Hepatocyte (in vitro differentiated cells): ENCODE measurements at places on chromosomes 2 and 18. TPM values are rescaled to one million over a fixed set of nuclear protein-coding genes. Genes with fewer than 3 reads are reported as not detected.

The COL5A2 gene
- 131 and 137 TPM in 2 replicates for polyA plus RNA-seq

The DSC2 gene
- polyA plus RNA-seq = 24.3 and 28.7 TPM in 2 replicates

The DUSP28 gene
- polyA plus RNA-seq = 6.3 and 6.8 TPM in 2 replicates

The MLPH gene
- polyA plus RNA-seq = 5.6 and 6.7 TPM in 2 replicates

The BCL11A gene
- polyA plus RNA-seq = 18.4 and 22.6 TPM in 2 replicates

The OSBPL6 gene
- 2.5 and 2.6 TPM in 2 replicates for polyA plus RNA-seq

The NAB1 gene
- polyA plus RNA-seq = 9.9 and 10.1 TPM in 2 replicates

DNA sequence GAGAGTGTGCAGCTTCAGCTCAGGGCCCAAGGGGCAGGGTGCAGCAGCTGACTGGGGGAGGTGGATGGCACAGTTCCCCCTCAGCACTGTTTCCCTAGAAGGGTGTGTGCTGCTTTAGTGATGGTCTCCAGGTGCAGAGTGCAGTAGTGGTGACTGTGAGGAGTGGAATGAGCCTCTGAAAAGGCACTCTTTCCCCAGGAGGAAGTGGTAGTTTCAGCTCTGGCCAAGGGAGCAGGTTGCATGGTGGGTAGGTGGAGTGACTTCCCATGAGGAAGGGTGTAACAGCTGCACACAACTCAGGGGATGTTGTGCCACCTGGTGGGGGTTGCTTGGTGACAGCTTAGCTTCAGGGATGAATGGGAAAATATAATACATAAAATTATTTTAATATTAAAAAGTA, 251.5 kb upstream of the NXPH2 start:
- peak; percentile 11 for DNase-seq
- H3K27ac ChIP-seq = no peak overlapping the region
- no peak overlapping the region for H3K4me3 ChIP-seq
- no peaks in the 10 kb centered on the region for H3K36me3 ChIP-seq
- H3K27me3 ChIP-seq = no peaks in the 10 kb centered on the region
- no peaks in the 10 kb centered on the region for H3K4me1 ChIP-seq

DNA sequence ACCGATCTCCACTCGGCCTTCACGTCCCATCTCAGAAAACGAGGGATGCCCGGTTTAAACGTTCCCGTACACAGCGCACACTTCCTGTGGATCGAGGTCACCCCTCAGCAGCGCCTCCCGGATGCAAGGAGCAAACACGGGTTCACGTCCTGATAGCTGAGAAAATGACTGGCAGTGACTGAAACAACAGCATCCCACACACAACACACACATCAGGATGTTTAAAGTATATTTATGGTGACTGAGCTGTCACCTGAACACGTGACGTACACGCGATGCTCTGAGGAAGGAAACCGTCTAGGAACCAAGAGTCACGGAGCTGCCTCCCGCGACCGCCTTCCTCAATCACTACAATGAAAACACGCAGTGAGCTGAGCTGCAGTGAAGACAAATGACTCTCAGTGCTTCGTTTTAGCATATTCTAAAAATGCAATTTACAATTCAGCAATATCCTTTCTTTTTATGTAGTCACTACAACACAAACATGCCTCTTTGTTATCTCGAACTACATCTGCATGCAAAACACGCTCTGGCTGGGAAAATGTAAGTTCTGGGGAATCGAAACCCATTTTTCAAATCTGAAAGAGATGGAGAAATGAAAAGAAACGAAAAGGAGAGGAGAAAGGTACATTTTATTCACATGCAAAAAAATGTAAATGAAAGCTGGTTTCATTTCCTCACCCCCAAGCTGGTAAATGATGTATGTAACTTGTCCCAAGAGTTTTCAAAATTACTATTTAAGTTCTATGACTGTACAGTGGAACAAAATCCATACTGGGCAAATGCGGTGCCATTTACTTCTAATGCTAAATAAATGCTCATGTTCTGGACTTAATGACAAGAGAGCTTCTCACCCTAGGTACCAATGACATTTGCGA, 19.8 kb downstream of the HDAC4 start:
- H3K27ac ChIP-seq = no peak overlapping the region
- no peak overlapping the region for H3K4me3 ChIP-seq
- no peaks in the 10 kb centered on the region for H3K27me3 ChIP-seq

DNA sequence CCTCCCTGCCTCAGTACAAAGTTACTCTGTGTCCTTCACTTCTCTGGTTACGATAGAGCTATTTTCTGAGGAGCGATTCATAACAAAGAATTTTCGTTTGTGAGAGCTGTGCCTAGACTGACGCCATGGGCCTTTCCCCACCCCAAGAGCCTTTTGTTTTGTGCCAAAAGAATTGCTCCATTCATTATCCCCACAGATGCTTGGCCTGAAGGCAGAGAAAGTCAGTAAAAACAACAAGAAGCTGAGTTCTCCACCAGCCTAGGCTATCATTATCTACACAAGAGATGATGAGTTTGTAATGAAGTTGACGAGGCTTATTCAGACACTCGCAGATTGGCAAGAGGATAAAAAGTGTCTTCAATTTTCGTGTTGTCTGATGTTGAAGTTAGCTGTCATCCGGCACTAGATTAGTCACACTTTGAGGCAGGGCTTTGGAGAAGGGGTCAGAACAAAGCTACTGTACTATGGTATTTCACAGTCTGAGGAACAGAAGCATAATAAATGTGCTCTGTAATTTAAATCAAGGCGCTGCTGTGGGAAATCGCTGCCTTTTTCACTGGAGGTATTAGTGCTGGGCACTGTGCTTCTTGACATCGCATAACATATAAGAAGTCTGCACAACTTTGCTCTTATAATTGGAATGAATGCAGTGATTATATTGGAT, 278.4 kb upstream of the FIGN start:
- H3K36me3 ChIP-seq = no peaks in the 10 kb centered on the region
- no peak overlapping the region for H3K27ac ChIP-seq
- no peak overlapping the region for H3K4me3 ChIP-seq
- H3K4me1 ChIP-seq = no peaks in the 10 kb centered on the region
- no peak for DNase-seq

DNA sequence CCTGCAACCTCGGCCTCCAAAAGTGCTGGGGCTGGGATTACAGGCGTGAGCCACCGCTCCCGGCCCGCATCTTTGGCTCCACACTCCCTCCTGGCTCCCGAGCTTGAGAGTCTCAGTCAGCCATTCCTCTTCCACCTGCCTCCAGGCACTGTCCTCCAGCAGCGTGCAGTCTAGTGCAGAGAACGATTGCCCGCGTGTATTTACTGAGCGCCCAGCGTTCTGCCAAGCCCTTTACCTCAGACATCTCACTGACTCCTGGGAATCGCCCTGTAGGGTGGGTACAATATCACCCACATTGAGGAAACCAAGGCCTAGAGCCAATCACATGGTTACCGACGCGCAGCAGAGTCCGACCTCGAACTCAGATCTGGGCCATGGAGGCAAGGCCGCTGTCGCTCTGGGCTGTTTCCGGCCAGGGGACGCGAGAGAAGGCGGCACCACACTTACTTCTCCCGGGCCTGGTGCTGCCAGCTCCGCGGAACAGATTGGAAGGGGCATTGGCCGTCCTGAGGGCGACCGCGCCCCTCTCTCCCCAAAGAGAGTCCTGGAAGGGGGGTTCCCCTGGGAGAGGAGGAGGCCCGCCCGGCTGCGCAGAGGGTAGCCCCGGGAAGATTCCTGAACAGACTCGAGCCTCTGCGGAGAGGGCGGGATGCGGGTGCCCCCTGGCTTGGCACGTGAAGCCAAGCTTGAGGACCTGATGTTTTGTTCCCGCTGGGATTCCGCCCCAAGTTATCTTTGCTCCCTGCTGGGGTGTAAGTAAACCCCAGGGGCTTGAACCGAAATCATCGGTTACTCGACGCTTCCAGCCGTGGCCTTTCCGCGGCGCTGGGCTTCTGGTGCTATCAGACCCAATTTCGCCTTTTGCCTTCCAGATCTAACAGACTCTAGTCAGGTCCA, 5.2 kb upstream of the DLX2 start:
- peaks cover 68% of the 10 kb centered on the region for H3K27me3 ChIP-seq
- H3K27ac ChIP-seq = no peak overlapping the region
- H3K4me1 ChIP-seq = peaks cover 13% of the 10 kb centered on the region
- DNase-seq = no peak
- H3K36me3 ChIP-seq = no peaks in the 10 kb centered on the region

GRCh38 chr2:162677476-162677875, 161.1 kb downstream of the KCNH7 start:
- no peaks in the 10 kb centered on the region for H3K27me3 ChIP-seq
- no peak for DNase-seq
- H3K27ac ChIP-seq = no peak overlapping the region
- no peak overlapping the region for H3K4me3 ChIP-seq
- H3K36me3 ChIP-seq = no peaks in the 10 kb centered on the region
- H3K4me1 ChIP-seq = no peaks in the 10 kb centered on the region

- no peak for DNase-seq
- H3K27ac ChIP-seq = no peak overlapping the region
- H3K4me3 ChIP-seq = no peak overlapping the region
- H3K36me3 ChIP-seq = no peaks in the 10 kb centered on the region
Measured at GRCh38 chr18:26185267-26185666, 41.0 kb upstream of the TAF4B start.

DNA sequence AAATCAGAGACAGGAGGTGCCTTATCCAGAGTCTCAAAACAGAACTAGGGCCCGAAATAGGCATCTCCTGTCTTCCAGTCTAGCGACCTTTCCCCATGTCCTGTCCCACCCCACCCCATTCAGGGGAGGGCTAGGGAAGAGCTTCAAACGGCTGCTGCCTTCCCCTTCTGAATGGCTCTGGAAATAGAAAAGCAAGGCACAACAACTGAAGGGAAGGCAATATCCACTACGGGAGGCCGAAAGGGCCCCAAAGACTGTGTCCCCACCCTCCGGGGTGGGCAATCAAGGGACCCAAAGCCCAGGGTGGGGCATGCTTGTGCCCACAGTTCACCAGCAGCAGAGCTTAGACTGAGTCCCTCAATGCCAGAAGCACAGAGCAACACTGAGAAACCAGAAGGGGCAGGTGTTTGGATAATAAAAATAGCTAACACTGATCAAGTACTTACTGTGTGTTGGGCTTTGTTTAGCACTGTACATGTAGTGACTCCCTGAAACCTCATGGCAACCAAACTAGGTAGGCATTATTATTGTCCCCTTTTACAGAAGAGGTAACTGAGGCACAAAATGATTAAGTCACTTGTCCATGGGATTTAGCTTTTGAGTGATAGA, 38.5 kb downstream of the CYRIA start:
- no peak overlapping the region for H3K27ac ChIP-seq
- H3K4me1 ChIP-seq = no peaks in the 10 kb centered on the region
- no peak for DNase-seq

DNA sequence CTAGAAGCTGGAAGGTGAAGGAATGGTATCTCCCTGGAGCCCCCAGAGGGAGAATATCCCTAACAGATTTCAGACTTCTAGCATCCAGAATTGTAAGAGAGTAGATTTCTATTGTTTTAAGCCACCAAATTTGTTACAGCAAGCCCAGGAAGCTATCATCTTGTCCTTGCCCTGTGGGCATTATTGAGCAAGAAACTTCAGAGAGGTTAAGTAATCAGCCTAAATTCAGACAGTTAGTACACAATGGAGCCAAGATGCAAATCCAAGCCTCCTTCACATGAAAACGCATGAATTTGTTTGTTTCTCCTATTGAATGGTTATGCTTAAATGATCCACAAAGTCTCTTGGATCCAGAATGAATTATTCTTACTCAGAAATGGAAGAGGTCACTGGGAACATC, 55.2 kb upstream of the TRIB2 start:
- H3K27ac ChIP-seq = no peak overlapping the region
- H3K27me3 ChIP-seq = no peaks in the 10 kb centered on the region
- no peak overlapping the region for H3K4me3 ChIP-seq
- DNase-seq = no peak
- no peaks in the 10 kb centered on the region for H3K4me1 ChIP-seq

- no peak overlapping the region for H3K4me3 ChIP-seq
- H3K27me3 ChIP-seq = no peaks in the 10 kb centered on the region
- no peak for DNase-seq
- H3K27ac ChIP-seq = peak overlapping the region; percentile 79
Measured at GRCh38 chr2:85503851-85504777, 34.9 kb upstream of the MAT2A start.

GRCh38 chr2:46695283-46695682, 215.9 kb downstream of the TMEM247 start:
- peaks cover 7% of the 10 kb centered on the region for H3K4me1 ChIP-seq
- H3K36me3 ChIP-seq = no peaks in the 10 kb centered on the region
- DNase-seq = no peak
- H3K27me3 ChIP-seq = no peaks in the 10 kb centered on the region

GRCh38 chr2:162126111-162126519, 25.9 kb downstream of the GCG start:
- H3K4me1 ChIP-seq = no peaks in the 10 kb centered on the region
- H3K27ac ChIP-seq = no peak overlapping the region
- no peaks in the 10 kb centered on the region for H3K36me3 ChIP-seq
- H3K27me3 ChIP-seq = no peaks in the 10 kb centered on the region
- DNase-seq = no peak
- H3K4me3 ChIP-seq = no peak overlapping the region

DNA sequence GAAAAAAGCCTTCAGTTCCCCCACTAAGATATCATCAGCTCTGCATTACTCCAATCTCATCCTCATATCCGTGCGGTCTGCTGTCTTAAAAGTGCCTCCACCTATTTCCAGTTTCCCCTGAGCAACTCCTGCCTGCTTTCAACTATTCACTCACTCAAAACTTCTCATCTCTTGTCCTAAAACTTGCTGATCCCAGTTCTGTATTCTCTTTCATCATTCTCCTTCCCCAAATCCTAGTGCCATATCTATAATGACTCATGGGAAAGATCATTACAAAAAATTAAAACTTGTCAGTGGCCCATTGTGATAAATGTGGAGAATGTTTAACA, 20.0 kb downstream of the ACVR1 start:
- no peaks in the 10 kb centered on the region for H3K27me3 ChIP-seq
- H3K36me3 ChIP-seq = no peaks in the 10 kb centered on the region
- H3K4me3 ChIP-seq = no peak overlapping the region
- peak overlapping the region; percentile 13 for H3K27ac ChIP-seq

DNA sequence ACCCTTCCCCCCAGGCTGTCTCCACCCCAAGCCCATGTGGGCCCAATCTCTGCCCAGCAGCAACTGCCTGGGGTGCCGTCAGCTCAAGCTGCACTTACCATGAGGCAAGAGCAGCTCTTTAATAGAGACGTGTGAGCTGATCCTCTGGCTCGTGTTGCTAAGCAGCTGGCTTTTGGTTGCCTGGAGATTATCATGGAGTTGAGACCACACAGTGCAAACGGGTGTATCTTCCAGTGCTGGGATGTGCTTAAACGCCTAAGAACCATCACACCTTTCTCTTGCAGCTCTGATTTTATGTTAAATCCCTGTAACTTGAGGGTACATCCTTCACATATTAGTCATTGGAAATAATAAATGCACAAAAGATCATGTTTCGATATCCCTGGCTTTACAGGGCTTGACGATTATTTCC, 271.1 kb downstream of the PRKCE start:
- H3K27ac ChIP-seq = peak overlapping the region; percentile 18
- no peaks in the 10 kb centered on the region for H3K27me3 ChIP-seq
- DNase-seq = peak; percentile 80
- H3K4me3 ChIP-seq = no peak overlapping the region
- H3K4me1 ChIP-seq = peaks cover 17% of the 10 kb centered on the region
- no peaks in the 10 kb centered on the region for H3K36me3 ChIP-seq

GRCh38 chr2:108975613-108976435, 13.2 kb downstream of the EDAR start:
- H3K4me1 ChIP-seq = peaks cover 8% of the 10 kb centered on the region
- no peak overlapping the region for H3K4me3 ChIP-seq
- no peak for DNase-seq
- H3K27ac ChIP-seq = no peak overlapping the region
- no peaks in the 10 kb centered on the region for H3K27me3 ChIP-seq
